ENCODE measurements at places on chromosomes 7 and 10.

DNA sequence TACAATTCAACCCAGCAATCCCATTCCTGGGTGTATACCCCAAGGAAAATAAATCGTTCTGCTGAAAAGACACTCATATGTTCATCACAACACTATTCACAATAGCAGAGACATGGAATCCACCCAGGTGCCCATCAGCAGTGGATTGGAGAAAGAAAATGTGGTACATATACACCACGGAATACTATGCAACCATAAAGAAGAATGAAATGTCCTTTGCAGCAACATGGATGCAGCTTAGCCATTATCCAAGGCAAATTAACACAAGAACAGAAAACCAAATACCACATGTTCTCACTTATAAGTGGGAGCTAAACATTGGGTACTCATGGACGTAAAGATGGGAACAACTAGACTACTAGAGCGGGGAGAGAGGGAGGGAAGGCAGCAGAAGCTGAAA is 207.8 kb downstream of the GATA3 start:
- no peak for DNase-seq

DNA sequence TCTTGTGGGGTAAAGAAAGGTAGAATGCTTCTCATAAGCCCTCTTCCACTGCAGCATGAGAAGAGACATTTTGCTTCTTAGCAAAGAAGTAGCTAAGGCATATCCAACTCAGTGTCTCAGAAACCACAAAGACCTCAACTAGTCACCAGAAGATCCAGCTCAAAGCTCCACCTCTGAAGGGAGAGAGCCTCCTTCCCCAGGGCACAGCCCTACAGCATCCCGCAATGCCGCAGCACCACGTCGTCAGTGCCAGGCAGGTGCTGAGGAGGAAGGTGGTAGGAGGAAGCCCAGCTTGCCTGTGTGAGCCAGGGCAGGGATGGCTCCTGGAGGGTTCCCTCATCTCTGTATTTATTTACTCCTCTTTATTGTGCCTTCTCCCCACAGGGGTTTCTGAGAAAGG is 385.6 kb upstream of the NPVF start:
- DNase-seq: no peak

GRCh38 chr7:150787321-150788281 is 12.6 kb downstream of the TMEM176B start:
- no peak for DNase-seq

DNA sequence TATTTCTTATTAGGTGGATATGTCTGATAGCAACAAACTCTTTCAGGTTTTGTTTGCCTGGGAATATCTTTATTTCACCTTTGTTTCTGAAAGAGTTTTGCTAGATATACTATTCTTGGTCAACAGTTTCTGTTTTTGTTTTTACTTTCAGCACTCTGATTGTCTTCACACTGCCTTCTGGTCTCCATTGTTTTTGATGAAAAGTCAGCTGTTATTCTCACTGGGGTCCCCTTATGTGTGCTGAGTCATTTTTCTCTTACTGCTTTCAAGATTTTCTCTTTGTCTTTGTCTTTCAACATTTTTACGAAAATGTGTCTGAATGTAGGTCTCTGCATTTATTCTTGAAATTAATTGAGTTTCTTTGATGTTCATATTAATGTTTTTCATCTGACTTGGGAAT is 15.2 kb upstream of the RASSF4 start:
- no peak for DNase-seq

Measured in iPS DF 19.7 (cell line).